ENCODE measurements at places on chromosomes 12 and 14.

DNA sequence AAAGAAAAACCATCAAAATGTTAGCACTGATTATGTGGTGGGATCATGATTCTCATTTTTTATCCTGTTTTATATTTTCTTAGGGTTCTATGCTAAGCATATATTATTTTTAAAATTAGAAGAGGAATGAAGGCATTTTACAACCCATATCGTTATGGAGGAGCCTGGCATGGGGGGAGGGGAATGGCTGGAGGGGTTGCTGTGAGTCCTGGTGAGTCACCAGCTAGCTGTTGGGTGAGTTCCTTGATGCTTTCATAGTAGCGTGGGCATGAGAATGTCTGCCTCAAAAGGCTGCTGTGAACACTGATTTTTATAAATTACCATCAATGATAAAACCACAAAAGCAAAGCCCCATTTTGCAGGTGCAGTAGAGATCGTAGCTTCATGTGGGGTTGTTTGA, 46.9 kb downstream of the C14orf132 start:
- DNase-seq: no peak

- no peak for DNase-seq
Measured at GRCh38 chr14:71309756-71310155, 402.5 kb downstream of the PCNX1 start.

DNA sequence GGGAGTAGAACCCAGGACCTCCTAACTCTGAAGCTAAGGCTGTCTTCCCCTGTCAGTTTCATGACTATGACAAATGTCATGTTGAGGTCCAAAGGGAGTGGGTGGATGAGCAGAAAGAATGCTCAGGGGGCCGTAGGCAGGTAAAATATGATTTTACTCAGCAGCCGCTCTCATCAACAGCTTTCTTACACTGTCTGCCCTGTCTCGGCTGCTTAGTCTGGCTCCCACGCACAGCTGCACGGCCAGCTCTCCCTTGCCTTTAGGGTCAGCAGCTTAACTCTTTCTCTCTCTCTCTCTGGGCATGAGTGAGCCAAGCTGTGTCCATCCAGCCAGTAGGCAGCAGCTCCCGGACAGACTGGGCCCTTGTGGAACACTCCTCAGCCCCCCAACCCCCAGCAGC, 95.2 kb downstream of the GCH1 start:
- no peak for DNase-seq

- DNase-seq: peak; percentile 81
Measured at GRCh38 chr14:90698379-90698869, 117.8 kb downstream of the TTC7B start.

DNA sequence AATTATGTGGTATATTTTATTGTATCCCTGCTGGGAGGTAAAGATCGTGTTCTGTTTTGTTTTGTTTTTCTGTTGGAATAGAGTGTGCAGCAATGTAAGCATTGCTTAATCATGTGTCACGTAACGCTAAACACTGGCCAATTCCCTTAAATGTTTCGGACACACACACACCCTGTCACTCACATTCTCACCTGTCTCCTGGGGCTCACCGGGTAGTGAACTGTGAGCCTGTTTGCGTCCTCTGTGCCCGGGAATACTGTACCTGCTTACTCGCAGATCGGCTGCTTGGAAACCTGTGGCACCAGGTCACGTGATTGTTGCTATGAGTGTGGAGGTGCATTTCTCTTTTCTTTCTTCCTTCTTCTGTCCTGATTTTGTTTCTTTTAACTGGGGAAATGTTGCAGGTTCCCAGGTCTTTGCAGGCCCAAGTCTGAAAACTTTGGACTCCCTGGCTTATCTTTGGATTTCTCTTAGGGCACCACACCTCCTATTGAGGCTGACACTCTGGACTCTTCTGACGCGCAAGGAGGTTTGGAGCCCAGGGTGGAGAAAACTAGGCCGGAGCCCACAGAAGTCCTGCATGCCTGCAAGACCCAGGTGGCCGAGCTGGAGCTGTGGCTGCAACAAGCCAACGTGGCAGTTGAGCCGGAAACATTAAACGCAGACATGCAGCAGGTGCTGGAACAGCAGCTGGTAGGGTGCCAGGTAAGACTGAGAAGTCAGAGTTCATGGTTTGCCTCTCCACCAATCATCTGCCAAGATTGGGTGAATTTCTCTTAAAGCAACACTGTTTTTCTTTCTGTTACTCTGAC, 181.1 kb downstream of the ESR2 start:
- DNase-seq: peak; percentile 60
